ENCODE measurements at places on chromosomes 1 and 21.
A peak's percentile ranks its signal among the peaks of the same experiment; 100 is the strongest.

DNA sequence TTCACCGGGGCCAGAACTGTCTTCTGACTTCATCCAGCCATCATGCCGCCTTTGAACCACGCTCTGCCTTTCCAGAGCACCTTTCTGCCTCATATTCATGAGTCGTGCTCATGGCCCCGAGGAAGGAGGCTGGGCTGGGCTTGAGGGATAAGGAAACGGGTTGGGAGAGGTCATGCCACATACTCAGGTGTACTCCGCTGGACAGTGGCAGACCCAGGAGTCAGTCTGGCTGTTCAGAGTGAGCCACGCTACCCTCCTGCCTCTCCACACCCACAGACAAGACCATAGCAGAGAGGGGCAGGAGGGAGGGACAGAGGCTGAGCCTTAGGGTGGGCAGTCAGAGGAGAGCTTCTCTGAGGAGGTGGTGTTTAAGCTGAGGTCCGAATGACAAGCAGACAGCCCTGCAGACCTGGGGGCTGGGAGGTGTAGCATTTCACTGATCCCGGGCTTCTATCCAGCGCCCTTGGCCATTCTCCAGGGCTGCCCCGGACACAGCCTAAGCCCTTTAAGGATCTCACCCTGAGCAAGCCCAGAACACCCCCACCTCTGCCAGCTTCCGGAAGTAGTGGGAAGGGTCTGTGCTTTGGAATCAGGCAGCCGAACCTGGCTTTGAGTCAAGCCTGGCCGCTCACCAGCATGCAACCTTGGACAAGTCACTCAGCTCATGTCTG is 102.3 kb downstream of the LACTBL1 start:
- DNase-seq, result peak; percentile 65

- DNase-seq, result no peak
Observed at GRCh38 chr1:18515120-18515667, 34.5 kb downstream of the KLHDC7A start.

GRCh38 chr1:203463469-203464062 is 12.0 kb upstream of the PRELP start:
- no peak for DNase-seq

DNA sequence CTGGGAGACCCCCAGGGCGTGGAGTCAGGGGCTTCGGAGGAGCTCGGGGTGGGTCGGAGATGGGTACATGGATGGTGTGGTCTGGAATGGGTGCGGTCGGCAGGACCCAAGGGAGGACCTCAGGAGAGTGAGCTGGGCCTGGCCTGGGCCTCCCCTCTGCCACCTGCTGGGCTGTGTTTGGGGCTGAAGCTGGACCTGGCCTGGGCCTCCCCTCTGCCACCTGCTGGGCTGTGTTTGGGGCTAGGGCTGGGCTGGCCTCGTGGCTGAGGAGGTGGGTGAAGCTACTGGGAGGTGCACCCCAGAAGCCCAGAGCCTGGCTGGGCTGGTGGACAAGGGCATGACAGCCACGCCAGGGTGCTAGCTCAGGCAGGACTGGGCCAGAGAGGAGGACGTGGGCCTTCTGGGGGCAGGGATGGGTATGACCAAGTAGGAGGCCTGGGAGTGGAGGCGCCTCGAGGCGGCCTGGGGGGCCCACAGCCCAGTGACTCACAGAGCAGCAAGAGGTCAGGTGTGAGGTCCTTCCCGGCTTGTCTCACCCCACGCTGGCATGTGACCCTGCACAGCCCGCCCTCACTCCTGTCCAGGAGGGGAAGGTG is 14.5 kb downstream of the SAMD11 start:
- DNase-seq, result no peak

DNA sequence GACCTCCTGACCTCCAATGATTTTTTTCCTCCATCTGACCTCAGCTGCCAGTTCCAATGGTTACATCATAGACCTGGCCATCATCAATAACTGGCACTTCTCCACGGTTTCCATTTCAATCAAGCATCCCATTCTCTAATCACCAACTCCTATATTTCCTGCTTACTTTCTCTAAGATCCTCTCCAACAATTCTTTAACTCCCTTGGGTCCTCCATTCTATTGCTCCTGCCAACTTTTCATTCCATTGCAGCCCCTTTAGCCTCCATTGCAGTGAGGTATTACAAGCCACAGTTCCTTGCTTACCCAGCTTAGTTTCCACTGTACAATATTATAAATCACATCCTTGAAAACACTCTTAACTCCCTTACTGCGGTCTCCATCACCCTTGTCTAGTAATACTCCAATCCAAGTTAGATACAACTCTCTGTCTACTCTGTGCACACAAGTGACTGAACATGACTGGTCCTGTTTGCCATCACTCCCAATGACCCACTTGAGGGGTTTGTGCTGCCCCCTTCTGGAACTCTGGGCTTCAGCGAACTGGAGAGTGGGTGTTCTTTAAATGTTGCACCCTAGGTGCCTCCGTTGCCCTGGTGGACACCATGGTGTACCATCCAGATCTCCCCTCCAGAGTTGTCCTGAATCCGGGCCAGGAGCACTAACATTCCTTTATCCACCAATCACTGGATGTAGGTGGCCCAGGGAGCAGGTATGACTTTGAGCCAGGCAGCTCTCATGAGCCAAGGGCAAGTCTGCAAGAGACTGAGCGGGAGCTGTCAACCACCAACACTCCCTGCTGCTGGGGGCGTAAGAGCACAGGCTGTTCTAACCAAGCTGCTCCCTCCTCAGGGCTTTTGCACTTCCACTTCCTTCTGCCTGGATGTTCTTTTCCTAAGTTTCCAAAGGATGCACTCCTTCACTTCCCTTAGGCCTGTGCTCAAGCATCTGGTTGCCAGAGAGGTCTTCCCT is 3.7 kb upstream of the FNDC7 start:
- peak; percentile 43 for DNase-seq

DNA sequence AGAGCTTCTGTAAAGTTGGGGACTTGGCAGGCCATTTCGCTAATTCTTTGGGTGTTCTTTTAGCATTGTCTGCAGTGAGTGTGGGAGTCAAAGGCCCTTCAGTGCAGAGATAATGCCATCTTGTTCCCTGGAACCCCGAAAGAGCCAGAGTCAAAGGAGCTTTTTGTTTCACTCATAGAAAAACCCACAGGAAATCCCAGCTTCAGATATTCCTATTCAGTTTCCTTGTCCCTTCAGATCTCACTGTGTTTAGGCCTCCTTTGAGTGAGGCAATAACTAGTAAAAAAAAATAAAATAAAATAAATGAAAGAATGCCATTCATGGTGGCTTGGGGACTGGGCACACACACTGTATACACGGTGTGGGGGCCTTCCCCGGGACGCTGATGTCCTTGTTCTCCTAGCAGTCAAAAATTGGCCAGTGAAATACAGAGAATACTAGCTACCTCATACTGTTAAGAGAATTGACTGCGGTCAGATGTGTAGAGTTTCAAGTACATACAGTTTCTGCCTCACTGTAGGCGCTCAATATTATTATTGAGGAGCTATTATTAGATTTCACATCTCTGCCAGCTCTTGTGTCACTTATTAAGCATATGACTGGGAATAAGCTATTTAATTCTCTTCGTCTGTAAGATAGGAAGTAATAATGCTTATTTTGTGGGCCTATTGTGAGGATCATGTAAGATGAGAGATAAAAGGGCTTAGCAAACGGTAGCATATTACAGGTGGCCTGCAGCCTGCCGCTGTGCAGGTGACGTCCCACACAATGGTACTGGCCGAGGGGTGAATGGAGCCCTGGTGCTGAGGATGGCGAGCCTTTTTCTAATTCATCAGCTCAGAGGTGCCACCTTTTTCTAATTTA is 16.7 kb downstream of the DISC1 start:
- no peak for DNase-seq
